NB4 (cell line): ENCODE measurements at places on chromosomes 11 and 22.
A peak's percentile ranks its signal among the peaks of the same experiment; 100 is the strongest.

DNA sequence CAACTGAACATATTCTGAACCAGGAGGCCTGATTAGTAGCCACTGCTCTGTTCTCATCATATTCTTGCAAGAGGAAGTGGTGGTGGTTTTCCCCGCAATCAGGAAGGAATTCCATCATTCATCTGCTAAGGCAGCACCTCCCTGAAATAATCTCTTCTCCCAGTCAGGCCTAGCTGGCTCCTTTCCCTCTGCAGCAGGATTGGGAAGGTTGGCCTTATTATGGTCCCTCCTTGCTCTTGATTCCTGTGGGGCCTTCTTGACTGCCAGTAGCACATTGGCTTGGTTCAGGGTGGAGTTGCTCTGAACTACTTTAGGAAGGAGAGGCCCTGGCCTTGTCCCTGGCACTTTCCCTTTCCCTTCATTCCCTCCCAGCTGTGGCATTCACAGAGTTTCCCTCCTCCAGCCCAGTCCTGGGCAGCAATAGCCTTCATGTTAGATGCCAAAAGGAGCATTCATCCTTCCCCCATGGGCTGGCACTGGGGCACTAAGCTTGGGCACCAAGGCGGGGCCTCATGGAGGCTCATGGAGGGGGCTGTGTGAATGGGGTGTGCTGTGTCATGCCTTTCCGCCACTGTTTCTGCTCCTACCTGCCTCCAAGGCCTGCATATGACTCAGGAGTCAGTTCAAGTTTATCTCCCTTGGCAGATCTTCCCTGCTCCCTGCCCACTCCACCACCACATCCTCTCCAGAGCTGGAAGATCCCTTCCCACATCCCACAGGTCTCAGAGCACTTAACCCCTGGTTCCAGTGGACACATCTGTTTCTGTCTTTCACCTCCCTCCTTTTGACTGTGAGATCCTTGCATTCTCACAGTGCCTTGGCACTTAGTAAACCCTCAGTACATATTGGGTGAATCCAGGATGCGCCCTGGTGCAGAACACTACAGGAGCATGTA is 27.6 kb upstream of the CD44 start:
- peak; percentile 21 for DNase-seq

DNA sequence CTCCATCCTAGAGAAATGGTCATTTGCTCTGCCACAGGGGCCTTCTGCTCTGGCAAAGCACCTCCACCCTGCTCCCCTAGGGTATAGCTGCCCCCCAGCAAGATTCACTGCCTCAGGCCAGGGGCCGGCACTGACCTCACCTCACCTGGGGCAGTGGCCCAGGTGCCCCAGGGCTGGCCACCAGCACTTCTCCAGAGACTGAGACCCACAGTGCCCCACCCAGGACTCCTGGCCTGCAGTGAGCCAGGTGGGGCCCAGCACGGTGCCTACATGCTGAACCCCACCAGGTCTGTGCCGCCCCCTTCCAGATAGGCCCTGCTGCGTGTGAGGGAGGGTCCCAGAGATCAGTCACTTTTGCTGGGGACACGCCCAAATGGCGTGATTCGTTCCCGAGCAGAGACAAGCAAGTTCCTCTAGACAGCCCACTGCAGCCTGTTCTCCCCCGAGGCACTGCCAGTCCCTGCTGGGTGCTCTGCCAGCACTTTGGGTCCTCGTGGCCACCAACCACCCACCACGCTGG is 10.8 kb downstream of the GNB1L start:
- no peak for DNase-seq

- no peak for DNase-seq
Measured at GRCh38 chr11:34331736-34332135, 26.1 kb downstream of the ABTB2 start.

GRCh38 chr11:6156628-6157359 is 13.3 kb downstream of the OR52B2 start:
- peak; percentile 33 for DNase-seq

GRCh38 chr11:129331217-129331616 is 44.4 kb upstream of the BARX2 start:
- DNase-seq: no peak

DNA sequence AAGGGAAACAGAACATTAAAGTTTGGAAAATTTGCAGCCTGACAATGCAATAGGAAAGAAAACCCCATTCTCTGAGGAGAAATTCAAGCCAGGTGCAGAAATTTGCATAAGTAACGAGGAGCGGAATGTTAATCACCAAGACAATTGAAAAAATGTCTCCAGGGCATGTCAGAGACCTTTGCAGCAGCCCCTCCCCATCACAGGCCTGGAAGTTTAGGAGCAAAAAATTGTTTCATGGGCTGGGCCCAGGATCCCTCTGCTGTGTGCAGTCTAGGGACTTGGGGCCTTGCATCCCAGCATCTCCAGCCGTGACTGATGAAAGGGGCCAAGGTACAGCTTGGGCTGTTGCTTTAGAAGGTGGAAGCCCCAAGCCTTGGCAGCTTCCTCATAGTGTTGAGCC is 780.2 kb downstream of the LRRC4C start:
- DNase-seq: no peak

DNA sequence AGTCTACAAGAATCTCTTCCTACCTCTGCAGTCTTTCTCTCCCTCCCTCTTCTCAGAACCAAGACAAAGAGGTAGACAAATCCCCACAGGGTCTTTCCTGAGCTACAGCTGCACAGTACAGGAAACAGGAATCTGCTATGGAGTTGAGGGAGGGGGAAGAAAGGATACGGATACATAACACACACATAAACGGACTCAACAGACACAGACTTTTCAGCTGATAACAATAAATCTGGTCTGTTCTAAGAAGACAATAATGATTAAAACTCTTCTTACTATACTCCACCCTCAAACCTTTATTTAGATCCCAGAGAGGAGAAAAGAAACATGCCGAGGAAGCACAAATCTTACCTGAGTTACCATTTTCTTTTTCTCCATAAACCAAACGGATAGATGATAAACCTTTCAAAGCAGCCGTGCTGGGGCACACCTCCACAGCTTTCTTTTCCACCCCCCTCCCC is 122.2 kb downstream of the APOL5 start:
- no peak for DNase-seq

DNA sequence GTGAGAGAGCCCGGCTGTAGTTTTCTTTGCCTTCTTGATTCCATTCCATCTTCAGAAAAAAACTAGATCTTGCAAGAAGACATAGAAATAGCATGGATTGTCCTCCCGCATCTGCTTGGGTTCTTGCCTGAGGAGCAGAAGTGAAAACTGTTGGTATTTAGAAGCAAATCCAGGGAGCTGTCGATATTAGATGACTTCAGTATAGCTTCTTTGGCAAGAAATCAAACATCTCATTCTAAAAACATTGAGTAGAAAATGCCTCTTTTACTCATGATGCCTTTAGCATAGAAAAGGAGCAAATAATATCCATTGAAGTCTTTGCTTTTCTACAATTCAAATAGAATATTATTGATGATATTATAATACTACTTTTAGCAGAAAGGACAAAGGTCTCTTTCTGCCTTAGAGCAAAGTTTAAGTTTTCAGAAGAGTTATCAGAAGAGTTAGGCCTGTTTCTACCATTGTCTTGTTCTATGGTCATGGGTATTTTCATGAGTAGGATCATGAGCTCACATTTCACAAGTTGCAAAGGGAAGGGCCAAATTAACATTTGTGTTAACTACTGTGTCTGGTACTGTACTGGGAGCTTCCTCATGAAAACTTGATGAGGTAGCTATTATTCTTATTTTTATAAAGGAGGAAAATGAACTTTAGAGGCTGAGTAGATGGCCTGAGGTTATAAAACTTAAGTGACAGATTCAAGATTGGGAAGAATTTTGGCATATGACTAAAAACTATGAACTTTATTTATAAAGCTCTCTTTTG is 49.7 kb downstream of the EXT2 start:
- no peak for DNase-seq

DNA sequence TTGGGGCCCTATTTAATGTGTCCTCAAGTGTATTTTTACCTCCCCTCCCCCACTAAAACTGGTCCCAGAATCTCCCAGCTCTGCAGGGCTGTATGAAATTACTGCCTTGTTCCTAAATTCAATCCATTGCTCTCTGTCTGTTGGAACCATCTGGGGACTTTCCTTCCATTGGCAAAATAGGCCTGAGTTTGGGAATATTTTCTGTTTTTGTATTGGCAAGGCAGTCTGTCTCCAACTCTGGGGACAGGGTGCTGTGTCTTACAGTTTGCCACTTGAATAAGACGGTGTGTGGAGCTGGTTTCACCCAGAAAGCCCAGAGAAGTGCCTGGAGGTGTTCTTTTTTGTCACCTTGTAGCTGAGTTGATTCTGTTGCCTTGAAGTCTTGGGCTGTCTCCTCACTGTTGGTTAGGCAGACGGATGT is 1.3 kb downstream of the PACS1 start:
- no peak for DNase-seq

DNA sequence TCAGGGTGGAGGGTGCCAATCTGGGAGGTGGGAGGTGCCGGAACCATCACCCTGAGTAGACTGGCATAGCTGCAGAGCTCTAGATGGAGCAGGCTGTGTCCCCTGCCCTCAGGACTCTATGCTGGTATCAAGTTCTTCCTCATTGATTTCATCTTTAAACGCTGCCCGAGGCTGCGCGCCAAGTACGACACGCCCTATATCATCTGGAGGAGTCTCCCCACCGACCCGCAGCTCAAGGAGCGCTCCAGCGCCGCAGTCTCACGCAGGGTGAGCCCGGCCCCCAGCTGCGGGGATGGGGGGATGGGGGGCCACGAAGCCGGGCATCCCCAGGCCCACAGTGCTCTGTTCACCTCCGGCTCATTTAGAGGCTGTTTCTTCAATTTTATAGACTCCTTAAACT is 52.5 kb downstream of the GRAMD4 start:
- no peak for DNase-seq

DNA sequence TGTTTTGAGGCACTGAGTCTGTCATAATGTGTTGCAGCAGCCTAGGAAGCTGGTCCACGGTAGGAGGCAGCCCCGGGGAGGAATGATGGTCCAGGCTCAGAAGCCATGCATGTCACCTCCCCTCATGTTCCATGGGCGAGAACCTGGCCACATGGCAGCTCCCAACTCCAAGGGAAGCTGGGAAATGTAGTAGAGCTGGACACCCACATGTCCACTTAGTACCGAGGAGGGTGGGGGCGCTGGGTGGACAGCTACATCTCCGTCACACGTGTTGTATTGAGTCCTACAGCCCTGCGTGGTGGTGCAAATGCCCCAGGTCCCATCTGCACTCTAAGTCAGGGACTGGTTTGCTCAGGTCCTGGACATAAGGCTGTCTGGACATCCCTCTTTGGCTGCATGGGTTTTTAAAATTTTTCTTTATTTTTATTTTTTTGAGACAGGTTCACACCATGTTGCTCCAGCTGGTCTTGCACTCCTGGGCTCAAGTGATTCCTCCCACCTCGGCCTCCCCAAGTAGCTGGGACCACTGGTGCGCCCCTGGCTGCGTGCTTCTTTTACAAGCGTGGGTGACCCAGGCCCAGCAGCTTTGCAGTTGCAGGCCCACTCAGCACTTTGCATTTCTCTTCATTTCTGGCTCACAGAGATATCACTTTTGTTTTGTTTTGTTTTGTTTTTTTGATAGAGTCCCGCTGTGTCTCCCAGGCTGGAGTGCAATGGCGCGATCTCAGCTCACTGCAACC is 3.9 kb upstream of the CTTN start:
- no peak for DNase-seq

GRCh38 chr11:93822359-93822758 is 28.1 kb downstream of the VSTM5 start:
- DNase-seq: no peak
